ENCODE measurements at places on chromosomes 4 and X.
A peak's percentile ranks its signal among the peaks of the same experiment; 100 is the strongest.

GRCh38 chr4:113327494-113327893 lies 278.0 kb downstream of the ANK2 start:
- DNase-seq, result no peak

GRCh38 chr4:2243681-2244380 lies 1.9 kb upstream of the HAUS3 start:
- no peak for DNase-seq

DNA sequence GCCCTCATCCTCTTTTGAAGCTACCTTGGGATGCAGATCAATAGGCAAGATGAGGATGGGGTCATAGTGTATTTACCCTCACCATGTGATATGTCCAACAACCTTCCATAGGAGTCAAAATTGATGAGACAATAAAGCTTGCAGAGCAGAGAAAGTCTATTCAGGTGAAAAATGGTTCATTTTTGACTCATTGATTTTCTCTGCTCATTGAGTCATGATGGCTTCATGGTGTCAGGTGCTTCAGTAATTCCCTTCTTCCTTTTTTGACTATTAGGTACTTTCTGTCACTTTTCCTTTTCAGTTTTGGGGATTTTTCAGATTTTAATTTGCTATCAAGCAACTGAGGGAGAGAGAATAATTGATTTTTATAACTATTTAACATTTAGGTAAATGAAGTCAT lies 55.9 kb upstream of the IL2 start:
- no peak for DNase-seq

GRCh38 chrX:134625315-134625718 lies 33.0 kb downstream of the PLAC1 start:
- no peak for DNase-seq

GRCh38 chrX:77014377-77015372 lies 432.5 kb upstream of the FGF16 start:
- DNase-seq, result no peak

GRCh38 chrX:79259073-79259689 lies 108.0 kb downstream of the ITM2A start:
- peak; percentile 61 for DNase-seq

DNA sequence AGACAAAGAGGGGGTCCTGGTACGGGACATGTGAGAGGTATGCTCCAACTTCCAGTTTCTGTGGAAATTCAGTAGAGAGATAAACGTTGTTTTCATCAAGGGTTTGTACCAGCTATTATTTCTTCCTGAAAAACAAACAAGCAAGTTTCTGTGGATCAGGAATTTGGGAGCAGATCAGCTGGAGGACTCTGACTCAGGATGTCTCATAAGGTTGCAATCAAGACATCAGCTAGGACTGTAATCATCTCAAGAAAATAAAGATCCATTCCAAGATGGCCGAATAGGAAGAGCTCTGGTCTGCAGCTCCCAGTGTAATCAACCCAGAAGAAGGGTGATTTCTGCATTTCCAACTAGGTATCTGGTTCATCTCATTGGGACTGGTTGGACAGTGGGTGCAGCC lies 23.5 kb upstream of the NFKB1 start:
- no peak for DNase-seq

- no peak for DNase-seq
Measured at GRCh38 chr4:80005863-80006262, 67.2 kb downstream of the ANTXR2 start.

GRCh38 chrX:68084765-68085164 lies 348.5 kb downstream of the OPHN1 start:
- no peak for DNase-seq

- peak; percentile 47 for DNase-seq
Measured at GRCh38 chr4:139176302-139177048, 543 bp downstream of the ELF2 start.

- DNase-seq, result no peak
Measured at GRCh38 chr4:183107891-183108459, 8.9 kb downstream of the WWC2 start.

GRCh38 chr4:1519787-1520661 lies 113.8 kb upstream of the NKX1-1 start:
- DNase-seq, result no peak

- DNase-seq, result no peak
Measured at GRCh38 chrX:121958886-121959285, 911.5 kb downstream of the GLUD2 start.

GRCh38 chrX:9351126-9351525 lies 113.7 kb upstream of the TBL1X start:
- DNase-seq, result no peak

- no peak for DNase-seq
Measured at GRCh38 chr4:76194325-76194724, 19.3 kb downstream of the SCARB2 start.

- no peak for DNase-seq
Measured at GRCh38 chr4:25638806-25639205, 16.8 kb upstream of the SLC34A2 start.

- DNase-seq, result no peak
Measured at GRCh38 chr4:127149086-127149485, 483.7 kb upstream of the INTU start.

DNA sequence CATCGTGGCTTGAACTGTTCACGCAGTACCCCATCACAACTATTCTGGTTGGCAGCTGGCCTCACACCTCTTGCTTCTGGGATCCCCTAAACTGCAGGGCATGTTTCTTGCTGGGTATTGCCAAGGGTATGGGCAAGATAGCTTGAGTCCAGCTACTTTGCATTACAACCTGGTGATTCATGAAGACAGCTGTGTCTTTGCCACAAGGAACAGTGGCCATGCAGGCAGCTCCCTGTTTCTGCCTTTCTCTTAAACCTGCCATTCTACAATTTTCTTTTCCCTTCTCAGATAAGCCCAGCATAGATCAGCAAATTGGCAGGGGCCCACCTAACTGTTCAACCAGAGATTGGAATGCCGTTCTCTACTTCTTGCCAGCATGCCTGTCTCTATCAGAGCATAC lies 42.8 kb downstream of the TENM3 start:
- no peak for DNase-seq

DNA sequence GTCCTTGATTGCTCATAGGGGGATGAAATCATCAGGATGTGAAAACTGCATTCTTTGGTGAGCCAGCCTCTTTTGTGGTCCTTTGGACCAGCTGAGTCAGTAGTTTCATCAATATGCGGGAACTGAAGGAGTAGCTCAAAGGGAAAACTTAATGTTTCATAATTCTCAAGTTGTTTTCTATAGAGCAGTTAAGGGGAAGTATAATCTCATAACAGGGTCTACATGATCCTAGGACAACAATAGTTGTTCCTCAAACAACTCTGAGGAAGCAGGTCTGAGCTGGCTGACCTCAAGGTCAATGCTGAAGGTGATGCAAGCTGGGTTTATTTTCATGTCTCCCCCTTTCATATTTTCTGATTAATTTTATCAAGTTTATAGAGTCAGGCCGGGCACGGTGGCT lies 36.1 kb upstream of the IRF2 start:
- DNase-seq, result no peak

DNA sequence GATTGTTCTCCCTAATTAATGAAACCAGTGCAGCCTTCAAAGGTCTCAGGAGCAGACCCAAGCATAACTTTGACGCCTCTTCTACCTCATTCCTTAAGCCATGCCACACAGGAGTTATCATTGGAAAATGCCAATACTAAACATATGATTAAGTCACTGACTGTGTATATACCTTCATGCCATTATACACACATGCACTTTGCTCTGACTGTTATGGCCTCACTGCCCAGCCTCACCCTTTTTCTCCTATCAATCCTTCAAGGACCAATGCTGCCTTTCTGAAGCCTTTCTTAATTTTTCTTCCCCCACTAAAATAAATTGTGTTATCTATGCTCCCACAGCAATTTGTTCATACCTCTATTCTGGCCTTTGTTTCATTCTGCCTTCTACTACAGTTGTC lies 725.6 kb downstream of the RPA4 start:
- DNase-seq, result no peak

DNA sequence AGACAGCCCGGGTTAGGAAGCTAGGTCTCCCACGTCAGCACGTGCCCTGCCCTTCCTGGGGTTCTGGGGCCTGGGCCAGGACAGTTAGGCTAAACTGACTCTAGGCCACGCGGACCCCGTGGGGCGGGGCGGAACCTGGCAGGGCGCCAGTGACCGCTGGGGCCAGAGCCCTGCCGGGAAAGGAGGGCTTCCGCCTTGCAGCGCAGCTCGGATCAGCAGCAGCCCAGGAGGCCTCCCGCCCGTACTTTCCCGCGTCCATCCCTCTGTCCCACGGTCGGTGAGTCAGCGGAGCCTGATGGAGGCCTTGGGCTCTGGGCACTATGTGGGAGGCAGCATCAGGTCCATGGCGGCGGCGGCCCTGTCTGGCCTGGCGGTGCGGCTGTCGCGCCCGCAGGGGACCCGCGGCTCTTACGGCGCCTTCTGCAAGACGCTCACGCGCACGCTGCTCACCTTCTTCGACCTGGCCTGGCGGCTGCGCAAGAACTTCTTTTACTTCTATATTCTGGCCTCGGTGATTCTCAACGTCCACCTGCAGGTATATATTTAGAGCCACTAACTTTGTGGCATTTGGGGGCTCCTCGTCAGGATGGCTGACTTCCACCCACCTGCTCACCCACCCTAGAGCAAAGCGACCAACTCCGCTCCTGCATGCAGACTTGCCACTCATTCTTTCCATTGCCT lies at the start of gene SMIM10:
TSS of gene SMIM10 (plus strand) at position 191 of the 681 bp plus-strand sequence. CDS start at position 296, 105 bp downstream.
- no peak for DNase-seq

DNA sequence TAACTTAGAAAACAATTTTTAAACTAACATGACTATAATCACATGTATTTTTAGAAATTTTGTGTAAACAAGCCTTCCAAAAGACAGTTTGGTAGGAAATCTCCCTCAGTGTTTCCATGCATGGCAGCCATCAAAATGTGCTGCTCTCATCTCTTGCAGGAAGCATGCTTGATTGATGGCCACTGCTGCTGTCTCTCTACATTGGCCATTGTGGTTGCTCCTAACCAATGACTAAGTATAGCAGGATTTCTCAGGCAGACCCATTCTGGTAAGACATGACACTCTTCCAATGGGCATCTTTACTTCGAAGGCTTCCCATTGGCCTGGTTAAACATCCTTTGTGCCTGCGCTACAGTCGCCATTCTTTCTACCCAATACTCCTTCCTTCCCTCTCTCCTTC lies 78.9 kb upstream of the GUCY1A1 start:
- no peak for DNase-seq

DNA sequence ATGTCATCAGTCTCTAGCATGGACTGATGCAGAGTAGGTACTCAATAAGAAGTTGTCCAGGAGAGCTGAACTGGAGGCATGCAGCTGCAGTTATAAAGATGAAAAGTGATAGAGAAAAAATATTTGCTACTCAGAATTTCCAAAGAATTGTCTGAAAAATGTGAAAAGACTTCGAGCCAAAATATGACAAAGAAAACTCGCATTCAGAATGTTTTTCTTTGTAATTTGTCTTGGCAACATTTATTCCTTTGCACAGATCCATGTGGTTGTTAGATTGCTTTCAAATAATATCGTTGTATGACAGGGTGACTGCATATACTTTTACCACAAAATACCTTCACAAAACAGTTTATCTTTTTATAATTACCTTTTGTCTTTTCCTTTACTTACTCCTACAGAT lies 128.0 kb upstream of the SLC4A4 start:
- no peak for DNase-seq

DNA sequence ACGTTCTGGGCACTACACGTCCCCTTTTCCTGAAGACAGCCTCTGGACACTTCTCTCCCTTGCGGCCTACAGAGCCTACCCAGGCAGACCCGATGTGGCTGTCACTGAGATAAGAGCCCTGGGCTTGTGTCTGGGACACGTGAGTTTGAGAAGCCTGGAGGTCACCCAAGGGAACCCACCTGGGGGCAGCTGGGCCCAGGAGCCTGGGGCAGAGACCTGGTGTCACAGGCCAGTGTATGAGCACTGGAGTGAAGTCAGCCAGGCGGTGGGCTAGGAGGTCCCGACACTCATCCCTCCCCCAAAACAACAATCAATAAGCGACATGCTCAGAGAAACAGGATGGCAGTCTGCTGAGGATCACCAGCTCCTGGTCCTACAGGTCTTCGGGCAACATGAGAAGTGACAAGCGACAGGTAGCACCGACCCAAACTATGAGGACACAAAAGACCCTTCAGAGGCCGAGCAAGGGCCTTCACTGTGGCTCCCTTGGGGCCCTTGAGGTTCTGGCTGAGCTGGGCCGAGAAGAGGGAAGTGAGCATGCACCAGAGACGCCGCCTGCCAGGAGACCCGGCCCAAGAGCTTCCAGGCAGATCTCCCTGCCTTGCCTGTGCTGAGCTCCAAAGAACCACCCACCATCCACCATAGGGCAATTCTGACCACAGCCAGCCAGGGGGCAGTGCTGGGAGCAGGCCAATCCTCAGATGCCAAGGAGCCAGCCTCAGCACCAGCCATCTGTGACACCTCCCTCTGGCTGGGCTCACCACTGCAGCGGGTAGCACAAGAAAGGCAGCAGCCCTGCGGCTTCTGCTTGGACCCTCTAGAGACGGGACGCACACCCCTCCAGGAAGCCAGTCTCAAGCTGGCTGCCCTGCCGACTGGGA lies 11.0 kb upstream of the DUSP9 start:
- no peak for DNase-seq

DNA sequence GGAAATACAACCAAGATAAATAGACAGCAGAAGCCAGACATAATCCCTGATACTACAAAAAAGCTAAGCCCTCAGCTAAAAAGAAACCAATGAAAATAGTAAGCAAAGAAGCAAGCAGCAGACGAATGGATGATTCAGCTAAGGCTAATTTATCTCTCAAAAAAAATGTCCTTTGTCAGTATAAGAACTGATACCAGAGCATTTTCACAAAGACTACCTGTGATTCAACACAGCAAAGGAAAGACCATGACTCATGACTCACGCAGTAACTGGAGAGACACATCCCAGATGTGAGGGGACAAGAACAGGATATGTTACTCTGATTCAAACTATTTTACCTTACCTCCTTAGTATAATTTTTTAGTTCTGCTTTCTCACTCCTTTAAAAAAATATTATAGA lies 22.7 kb upstream of the TMPRSS11F start:
- DNase-seq, result no peak

DNA sequence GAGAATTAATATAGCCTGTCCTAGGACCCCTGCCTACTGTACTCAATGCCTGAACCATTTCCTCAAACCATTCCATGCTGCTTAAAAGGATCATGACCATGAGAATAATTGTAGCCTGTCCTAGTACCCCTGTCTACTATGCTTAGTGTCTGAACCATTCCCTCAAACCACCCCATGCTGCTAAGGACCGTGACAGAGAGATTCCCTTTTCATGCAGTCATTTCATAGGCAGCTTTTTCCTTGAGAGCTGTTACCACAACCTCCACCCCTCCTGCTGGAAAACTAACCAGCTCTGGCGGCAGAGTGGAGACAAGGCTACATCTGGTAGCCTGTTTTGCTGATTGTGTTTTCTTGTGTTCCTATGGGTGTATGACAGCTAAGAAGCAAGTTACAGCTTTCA lies 174.9 kb upstream of the SMARCAD1 start:
- no peak for DNase-seq
